ENCODE measurements at places on chromosomes 13 and 19.

- peak; percentile 68 for DNase-seq
Measured at GRCh38 chr13:109654341-109655205, 131.8 kb downstream of the IRS2 start.

GRCh38 chr13:33110713-33111413, 94.6 kb downstream of the KL start:
- no peak for DNase-seq

DNA sequence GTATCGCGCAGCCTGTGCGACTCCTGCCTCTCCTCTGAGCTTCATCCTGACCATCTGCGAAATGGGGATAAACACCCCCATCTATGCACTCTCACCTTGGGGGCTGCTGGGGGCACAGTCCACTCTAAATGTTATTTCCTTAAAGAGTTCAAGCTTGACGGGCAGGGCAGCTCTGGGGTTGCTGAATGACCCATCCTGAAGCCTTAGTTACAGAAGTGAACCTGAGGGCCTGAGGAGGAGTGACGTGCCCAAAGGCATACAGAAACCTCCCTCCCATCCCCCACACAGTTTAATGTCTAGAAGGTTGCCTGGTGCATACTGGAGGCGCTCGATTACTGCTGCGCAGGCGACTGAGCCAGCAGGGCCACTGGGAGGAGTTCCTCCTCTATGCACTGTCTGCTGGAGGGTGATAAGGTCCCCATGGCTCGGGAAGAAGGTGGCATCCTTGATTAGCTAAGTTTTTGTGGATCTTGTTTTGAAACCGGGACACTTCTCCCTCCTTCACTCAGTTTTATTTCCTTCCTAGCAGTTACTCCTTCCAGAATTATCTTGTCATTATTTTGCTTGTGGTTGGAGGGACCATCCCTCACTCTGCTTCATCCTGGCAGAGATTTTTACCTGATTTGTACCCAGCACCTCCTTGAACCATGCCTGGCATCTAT, 572 bp upstream of the FKBP8 start:
- DNase-seq: peak; percentile 76

DNA sequence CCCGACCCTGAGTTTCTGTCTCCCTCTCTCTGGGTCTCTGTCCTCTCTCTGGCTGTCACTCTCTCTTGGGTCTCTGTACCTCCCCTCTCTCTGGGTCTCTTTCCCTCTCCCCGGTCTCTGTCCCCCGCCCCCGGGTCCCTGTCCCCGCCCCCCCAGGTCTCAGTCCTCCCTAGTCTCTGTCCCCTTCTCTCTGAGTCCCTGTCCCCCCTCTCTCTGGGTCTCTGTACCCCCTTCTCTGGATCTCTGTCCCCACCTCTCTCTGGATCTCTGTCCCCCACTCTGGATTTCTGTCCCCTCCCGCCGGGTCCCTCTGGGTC, 2.3 kb upstream of the FTL start:
- no peak for DNase-seq

GRCh38 chr13:39528661-39528980, 74.4 kb downstream of the LHFPL6 start:
- DNase-seq: no peak

GRCh38 chr13:105031306-105031705, 1504.2 kb downstream of the EFNB2 start:
- no peak for DNase-seq

DNA sequence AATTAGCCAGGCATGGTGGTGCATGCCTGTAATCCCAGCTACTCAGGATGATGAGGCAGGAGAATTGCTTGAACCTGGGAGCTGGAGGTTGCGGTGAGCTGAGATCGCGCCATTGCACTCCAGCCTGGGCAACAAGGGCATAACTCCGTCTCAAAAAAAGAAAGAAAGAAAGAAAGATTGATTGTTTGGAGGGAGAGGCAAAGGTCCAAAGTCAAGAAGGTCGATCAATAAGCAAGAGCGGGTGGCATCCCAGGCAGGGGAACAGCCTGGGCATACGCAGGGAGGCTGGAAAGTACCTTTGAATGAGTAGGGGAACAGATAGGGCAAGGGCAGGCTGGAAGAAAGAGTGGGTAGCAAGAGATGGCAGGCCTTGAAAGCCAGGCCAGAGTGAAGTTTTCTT, 11.9 kb upstream of the APOC4 start:
- DNase-seq: no peak

DNA sequence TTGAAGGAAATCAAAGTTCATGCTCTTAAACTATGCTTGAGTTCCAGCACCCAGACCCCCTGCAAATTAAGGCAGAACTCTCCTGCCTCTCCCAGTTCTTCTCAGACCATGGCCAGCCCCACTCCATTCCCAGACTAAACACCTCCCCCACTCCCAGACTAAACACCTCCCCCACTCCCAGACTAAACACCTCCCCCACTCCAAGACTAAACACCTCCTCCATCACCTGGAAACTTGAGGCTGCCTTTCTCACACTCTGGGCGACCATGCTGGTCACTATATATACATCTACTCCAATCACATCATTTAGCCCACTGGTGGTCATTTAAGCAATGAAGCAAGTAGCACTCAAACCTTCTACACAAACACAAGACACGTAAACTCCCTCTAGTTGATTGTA, 57.2 kb downstream of the CAB39L start:
- no peak for DNase-seq

DNA sequence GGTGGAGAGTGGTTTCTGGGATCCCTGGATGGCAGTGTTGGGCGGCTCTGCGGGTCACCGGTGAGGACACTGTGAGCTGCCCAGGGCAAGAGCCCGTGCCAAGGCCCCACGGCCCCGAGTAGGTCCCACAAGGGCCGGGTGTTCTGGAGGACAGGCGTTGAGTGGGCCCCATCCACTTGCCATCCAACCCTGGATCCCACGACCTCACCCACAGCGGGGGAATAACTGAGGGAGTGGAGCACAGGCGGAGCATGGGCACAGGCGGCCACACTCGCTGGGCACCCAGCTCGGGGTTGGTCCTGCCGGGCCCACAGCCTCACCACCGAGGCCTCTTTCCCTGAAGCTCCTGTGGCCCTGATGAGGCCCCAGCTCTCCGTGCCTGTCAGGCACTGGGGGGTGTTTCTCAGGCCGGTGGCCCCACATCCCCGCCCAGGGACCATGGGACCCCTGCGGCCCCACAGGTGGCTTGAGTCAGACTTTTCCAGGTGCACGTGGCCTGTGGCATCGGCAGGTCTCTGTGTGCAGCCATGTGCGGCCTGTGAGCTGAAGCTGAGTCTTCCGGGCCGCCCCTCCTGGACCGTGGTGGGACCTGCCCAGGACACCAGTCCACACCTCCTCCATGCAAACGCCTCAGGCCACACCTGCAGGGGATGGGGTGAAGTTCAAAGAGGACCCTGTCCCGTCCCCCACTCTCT, 16.6 kb downstream of the TMEM255B start:
- DNase-seq: no peak

DNA sequence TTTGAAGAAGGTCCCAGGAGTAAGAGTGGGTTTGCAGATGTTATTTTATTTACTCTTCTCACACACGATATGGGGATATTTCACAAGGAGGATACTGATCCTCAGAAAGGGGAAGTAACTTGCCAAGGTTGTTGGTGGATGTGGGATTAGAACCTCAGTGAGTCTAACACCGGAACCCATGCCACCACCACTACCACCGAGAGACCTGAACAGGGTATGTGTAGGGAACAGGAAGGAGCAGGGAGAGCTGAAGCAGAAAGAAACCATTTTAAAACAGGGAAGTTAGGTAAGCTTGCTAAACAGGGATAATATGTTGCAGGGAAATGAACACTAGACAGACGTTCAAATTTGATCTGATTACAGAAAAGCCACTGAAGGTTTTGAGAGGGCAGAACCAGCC, 11.6 kb upstream of the CEACAM3 start:
- no peak for DNase-seq

- DNase-seq: peak; percentile 41
Measured at GRCh38 chr19:20928371-20928770, 5.3 kb downstream of the ZNF85 start.

- no peak for DNase-seq
Measured at GRCh38 chr13:84821261-84821660, 939.0 kb upstream of the SLITRK1 start.

- DNase-seq: peak; percentile 25
Measured at GRCh38 chr13:38941353-38941945, 49.2 kb downstream of the STOML3 start.

DNA sequence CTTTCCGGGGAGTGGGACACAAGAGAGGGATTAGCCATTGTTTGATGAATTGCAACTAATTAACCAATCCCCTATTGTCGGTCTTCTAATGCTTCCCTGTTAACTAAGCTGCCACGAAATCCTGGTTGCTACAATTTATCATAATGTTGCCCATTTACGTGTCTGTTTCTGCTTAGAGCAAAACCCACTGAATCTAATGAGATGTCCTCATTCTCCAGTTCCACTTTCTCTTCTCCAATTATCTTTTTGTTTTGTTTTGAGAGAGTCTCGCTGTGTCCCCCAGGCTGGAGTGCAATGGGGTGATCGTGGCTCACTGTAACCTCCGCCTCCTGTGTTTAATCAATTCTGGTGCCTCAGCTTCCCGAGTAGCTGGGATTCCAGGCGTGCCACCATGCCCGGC, 5.2 kb upstream of the DPP9 start:
- no peak for DNase-seq

DNA sequence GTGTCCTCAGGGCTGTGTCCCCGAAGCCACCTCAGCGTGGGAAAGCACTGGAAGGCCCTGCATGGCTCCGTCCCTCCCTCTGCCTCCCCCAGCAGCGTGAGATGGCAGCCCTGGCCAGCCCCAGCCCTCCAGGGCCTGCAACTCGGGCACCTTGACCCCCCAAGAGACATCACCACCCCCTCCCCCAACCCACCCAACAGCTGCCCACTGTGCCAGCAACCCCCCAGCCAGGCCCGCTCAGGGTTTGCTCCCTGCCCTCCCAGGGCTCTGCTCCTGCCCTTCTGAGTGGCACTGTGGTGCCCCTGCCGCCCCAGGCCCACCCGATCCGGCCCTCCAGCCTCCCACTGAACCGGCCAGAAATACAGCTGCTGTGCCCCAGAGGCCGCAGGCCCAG, 1.5 kb upstream of the ASPDH start:
- no peak for DNase-seq

DNA sequence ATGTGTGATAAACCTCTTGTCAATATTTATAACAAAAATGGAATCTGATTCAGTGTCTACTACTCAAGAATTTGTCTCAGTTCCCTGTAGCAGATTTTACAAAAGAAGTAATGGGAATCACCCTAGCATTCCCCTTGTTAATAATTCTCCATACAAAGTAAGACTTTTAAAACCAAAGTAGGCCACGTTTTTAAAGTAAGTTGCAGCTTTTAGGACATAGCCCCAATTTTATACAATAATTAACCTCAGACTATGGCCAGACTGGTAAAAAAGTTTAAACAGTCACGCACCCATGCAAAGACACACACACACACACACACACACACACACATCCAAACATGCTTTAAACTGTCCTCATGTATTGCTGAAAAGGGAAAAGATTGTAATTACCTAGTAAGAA, 589.9 kb downstream of the PCDH9 start:
- no peak for DNase-seq

Data from fibroblast of villous mesenchyme (primary cell).